ENCODE measurements at places on chromosomes 16 and 17.

DNA sequence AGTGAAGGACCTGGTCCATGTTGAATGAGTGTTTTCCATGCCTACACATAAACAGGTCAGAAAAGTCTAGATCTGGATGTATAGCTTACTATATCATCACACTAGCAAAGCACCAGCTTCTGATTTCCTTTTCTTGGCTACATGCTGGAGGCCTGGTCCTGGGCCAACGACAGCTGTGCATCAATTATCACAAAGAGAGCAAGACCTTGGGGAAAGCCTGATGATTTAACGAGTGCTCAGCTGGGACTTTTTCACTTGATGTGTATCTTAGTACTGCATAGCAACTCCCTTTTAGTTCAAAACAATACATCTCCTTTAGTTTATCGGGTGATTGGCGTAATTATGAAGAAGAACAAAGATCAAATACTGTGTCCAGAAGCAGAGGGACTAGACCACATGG, 358.2 kb downstream of the KIF2B start:
- no peak for DNase-seq

- DNase-seq, result no peak
Observed at GRCh38 chr17:48261297-48261880, 153.8 kb downstream of the SNX11 start.

- no peak for DNase-seq
Observed at GRCh38 chr17:70863436-70864248, 694.3 kb downstream of the KCNJ2 start.

- DNase-seq, result no peak
Observed at GRCh38 chr16:29943846-29944799, 17.8 kb upstream of the TMEM219 start.

DNA sequence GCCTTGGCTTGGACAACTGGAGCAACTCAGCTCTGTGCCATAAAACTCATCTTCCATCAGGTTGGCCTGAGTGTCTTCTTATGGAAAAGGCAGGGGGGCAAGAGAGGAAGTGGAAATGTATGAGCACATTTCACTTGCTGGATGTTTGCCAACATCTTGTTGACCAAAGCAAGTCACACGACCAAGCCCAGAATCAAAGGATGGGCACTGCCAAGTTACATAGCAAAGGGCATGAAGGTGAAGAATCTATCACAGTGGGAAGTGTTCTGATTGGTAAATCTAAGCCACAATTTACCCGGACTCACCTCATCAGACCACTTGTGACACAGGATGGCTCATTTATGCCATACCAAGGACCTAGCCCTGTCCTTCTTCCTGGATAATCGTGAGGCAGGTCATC, 310.5 kb upstream of the IRX5 start:
- DNase-seq, result no peak

- DNase-seq, result no peak
Observed at GRCh38 chr17:73194514-73195222, 1.8 kb downstream of the COG1 start.

GRCh38 chr17:68847711-68848110, 107.5 kb downstream of the ABCA8 start:
- DNase-seq, result no peak

DNA sequence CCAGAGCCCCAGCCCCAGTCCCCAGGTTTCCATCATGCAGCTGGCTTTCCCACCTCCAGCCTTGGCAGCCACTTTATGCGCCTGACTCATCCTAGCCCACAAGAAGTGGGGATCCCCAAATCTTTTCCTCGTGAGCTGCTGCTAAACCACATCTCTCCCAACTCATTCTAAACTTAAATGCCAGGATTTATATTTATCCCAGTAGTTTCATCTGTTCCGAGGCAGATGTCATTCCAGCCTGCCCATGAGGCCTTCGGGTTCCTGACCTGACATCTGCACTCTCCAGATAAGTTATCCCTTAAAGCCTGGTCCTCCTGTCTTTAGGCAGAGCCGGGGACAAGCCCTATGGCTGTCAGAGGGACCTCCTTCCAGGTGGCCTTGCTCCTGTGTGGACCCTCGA, 16.6 kb downstream of the PLXDC1 start:
- DNase-seq, result no peak

Data from activated naive CD8-positive, alpha-beta T cell treated with anti-CD3 and anti-CD28 coated beads for 36 hours (primary cell).